ENCODE measurements at places on chromosomes 2 and 18.

- H3K4me3 ChIP-seq: no peak overlapping the region
- H3K36me3 ChIP-seq: no peaks in the 10 kb centered on the region
- H3K4me1 ChIP-seq: peaks cover 4% of the 10 kb centered on the region
- H3K27me3 ChIP-seq: no peaks in the 10 kb centered on the region
- H3K27ac ChIP-seq: no peak overlapping the region
- no peak for DNase-seq
Observed at GRCh38 chr2:53636596-53636995, 131.0 kb upstream of the CHAC2 start.

DNA sequence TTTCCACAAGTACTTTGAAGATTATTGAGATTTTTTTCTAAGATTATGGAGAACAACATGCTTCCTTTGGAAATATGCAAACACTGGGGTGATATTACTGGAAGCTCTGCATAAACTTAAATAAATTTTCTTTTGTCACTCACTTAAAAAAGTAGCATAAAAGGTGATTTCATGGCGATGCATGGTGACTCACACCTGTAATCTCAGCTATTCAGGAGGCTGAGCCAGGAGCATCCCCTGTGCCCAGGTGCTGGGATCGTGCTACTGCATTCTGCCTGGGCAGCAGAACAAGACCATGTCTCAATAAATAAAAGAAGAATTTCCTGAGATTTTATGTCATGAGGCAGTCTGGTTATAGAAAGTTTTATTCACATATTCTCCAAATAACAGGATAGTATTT, 679.1 kb upstream of the CDH2 start:
- H3K27ac ChIP-seq: no peak overlapping the region
- H3K4me1 ChIP-seq: no peaks in the 10 kb centered on the region
- no peaks in the 10 kb centered on the region for H3K36me3 ChIP-seq

- H3K27me3 ChIP-seq: no peaks in the 10 kb centered on the region
- no peaks in the 10 kb centered on the region for H3K36me3 ChIP-seq
- peaks cover 16% of the 10 kb centered on the region for H3K4me1 ChIP-seq
- no peak overlapping the region for H3K4me3 ChIP-seq
- no peak overlapping the region for H3K27ac ChIP-seq
Observed at GRCh38 chr2:54392555-54393324, 63.4 kb upstream of the SPTBN1 start.

DNA sequence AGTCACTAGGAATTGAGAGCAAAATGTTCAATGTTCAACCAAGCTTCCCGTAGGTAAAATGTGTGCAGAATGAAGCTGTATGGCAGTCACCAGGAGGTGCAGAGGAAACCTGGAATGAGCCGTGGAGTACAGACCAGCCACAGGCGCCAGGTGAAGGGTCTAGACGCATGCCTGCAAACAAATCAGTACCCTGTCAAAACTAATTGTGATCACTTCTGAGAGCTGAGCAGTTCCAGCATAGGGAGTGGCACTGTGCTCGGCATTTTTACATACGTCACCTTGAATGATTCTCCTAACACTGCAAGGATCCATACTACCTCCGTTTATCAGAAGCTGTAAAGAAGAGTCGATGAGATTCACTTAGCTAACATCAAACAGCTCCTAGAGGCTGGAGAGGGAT, 346.1 kb upstream of the ID2 start:
- no peaks in the 10 kb centered on the region for H3K27me3 ChIP-seq
- no peak for DNase-seq
- H3K4me3 ChIP-seq: no peak overlapping the region

- H3K27ac ChIP-seq: no peak overlapping the region
- DNase-seq: no peak
- no peaks in the 10 kb centered on the region for H3K4me1 ChIP-seq
- H3K27me3 ChIP-seq: peaks cover 3% of the 10 kb centered on the region
- no peak overlapping the region for H3K4me3 ChIP-seq
Observed at GRCh38 chr2:9025746-9026145, 22.3 kb upstream of the MBOAT2 start.

DNA sequence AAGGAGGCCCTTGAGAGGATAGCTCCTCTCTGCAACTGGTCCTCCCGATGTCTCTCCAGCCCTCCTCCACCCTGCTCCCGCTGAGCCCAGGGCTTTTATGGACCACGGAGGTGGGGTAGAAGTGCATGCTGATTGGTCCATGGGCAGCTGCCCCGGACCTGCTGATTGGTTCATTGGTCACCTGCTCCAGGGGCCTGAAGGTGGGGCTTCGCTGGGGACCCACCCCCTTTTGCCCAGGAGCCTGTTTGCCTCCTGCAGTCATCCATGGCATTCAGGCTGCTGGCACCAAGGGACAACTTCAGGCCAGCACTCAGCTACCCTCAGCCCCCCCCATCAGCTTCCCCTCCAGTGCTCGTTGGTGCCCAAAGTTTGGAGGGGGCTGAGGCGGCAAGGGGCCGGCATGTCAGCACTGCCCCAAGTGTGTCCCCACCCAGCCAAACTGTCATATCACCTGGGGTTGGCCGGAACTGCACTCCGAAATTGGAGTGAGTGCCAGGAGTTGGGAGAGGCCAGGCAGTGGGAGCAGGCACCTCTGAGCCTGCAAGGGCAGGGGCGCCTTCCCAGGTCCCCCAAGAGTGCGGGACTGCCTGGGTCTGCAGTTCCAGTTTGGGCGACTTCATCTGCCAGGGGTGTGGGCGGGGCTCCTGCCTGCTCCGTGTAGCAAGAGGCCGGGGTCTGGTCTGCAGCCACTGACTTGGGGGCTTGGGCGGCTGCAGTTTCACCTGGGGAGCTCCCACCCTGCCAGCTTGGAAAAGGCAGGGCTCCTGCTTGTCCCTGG, 288.9 kb downstream of the RDH14 start:
- H3K27me3 ChIP-seq: no peaks in the 10 kb centered on the region

- H3K4me1 ChIP-seq: no peaks in the 10 kb centered on the region
- H3K4me3 ChIP-seq: no peak overlapping the region
- H3K27ac ChIP-seq: no peak overlapping the region
- H3K36me3 ChIP-seq: no peaks in the 10 kb centered on the region
Observed at GRCh38 chr2:216803791-216804190, 56.1 kb downstream of the TNP1 start.

DNA sequence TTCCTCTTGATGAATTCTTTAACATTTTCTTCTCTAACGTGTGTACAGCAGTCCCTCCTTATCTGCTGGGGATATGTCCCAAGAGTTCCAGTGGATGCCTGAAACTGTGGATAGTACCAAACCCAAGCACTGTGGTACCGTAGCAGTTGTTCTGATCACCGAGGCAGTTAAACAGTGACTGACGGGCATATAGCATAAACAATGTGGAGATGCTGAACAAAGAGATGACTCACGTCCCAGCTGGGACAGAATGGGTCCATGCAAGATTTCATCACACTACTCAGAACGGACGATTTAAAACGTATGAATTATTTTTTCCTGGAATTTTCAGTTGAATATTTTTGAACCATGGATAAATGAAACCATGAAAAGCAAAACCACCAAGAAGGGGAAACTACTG, 54.5 kb upstream of the SPAG16 start:
- H3K27ac ChIP-seq: no peak overlapping the region
- no peaks in the 10 kb centered on the region for H3K36me3 ChIP-seq
- DNase-seq: no peak
- no peaks in the 10 kb centered on the region for H3K27me3 ChIP-seq

DNA sequence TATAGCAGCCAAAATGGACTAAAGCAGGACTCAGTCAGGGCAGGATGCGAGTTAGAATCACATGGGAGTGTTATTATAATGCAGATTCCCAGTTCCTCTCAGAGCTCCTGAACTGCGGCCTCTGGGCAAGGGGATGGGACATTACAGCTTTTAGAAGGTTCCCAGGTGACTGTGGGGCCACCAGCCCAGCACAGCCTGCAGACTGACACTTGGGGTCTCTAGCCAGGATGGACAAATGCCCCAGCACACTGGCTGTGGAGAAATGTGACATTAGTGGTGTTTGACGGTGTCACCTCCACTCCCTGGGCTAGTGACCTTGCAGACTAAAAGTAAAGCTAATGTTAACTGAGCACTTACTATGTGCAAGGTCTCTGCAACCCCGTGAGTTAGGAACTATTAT, 238.0 kb upstream of the HS6ST1 start:
- H3K27me3 ChIP-seq: peaks cover 9% of the 10 kb centered on the region
- H3K27ac ChIP-seq: no peak overlapping the region
- no peak for DNase-seq
- peaks cover 2% of the 10 kb centered on the region for H3K4me1 ChIP-seq
- no peak overlapping the region for H3K4me3 ChIP-seq

GRCh38 chr2:188477564-188478103, 186.0 kb downstream of the GULP1 start:
- no peaks in the 10 kb centered on the region for H3K36me3 ChIP-seq
- peaks cover 14% of the 10 kb centered on the region for H3K4me1 ChIP-seq
- no peak for DNase-seq
- H3K27ac ChIP-seq: no peak overlapping the region
- H3K4me3 ChIP-seq: no peak overlapping the region

GRCh38 chr18:23761941-23762340, 72.7 kb downstream of the LAMA3 start:
- no peaks in the 10 kb centered on the region for H3K4me1 ChIP-seq
- H3K27ac ChIP-seq: no peak overlapping the region
- H3K27me3 ChIP-seq: no peaks in the 10 kb centered on the region
- no peaks in the 10 kb centered on the region for H3K36me3 ChIP-seq
- no peak for DNase-seq
